Activated T-cell treated with anti-CD3 and anti-CD28 coated beads for 24 hours (primary cell): ENCODE measurements at places on chromosomes 1 and 21.

GRCh38 chr1:244046907-244047611 lies 4.0 kb upstream of the ZBTB18 start:
- no peak for DNase-seq

- no peak for DNase-seq
Observed at GRCh38 chr1:61776091-61776490, 33.8 kb downstream of the PATJ start.

DNA sequence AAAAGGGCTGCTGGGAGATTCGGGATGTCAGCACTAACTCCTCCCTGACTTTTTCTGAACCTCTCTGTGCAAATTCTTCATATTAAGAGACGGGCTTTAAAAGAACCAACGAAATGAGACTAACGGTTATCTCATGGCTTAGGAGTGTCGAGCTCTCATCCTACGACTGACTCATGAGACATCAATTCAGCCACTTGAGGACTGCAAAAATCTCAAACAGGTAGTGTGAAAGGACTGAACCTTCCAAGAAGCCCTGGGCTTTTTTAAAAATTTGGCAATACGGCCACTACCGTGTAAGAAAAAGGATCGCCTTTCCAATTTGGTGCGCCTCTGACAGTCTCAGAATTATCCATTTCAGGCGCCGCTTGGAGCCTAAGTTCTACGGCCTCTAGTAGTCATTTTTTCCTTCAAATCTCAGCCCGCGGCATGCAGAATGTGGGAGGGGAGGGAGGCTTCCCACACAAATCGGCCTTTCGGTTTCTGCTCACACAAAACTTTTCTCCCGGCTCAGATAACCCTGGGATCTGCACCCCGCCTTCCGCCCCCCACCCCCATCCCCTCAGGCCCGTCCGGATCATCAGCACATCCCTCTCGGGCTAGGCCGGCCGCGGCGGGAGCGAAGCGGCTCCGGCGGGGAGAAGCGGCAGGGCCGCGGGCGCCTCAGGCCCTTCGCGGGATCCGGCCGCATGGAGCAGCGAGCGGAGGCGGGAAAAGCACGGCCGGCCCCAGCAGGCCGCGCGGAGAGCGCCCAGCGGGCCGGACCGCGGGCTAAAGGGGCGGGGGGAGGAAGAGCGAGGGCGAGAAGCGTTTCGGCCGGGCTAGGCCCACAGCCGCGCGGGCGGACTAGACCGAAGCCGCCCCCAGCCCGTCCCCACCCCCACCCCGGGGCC lies 618 bp downstream of the HNRNPR start:
- peak; percentile 48 for DNase-seq

DNA sequence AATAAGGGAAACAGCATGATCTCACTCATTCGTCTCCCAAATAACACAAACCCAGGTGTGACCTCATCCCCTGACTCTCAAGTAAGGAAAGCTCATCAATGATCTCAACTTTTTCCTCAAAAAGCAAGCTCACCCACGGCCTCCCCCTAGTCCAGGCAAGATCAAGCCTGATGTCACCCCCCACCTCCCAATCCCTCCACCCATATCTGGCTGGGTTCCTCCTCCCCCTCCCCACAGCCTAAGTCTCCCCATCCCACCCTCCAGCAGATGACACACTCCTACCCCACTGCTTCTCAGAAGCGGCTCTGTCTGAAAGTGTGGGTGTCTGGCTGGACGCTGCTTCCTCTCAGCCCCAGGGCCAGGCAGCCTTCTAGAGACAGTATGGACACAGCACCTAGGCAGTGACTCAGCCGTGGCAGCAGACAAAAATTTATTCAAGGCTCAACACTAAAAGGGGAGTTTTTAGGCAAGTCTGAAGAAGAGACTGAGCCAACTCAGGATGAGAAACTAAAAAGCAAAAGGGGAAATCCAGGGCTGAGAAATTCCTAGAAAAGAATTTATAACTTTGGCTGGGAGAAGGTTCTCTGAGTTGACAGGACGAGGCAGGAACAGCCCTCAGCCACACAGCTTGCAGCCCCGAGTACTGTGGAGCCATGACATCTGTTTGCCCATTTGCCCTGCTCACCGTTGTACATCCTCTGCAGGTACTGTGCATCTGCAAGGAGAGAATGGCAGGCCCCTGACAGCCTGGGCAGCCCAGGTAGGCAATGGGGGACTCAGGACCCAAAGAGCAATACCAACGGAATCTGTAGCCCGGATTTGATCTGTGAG lies 81.6 kb upstream of the LRRC8D start:
- DNase-seq: peak; percentile 37

DNA sequence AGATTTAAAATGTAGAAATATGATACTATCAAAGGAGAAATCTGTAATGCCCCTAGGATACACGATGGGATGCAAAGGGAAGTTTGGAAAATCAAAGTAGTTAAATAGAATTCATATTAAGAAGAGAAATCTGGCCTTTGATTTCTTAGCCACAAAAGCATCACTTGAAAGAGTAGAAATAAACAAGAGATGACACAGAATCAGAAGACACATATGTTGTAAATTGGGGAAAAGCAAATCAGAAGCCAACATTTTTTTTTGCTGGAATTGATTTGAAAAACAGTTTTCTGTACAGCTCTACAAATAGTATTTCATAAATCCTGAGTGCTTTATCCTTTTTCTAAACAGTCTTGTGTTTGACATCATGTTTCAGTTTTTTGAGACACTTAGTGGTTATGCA lies 12.4 kb upstream of the TNFSF18 start:
- no peak for DNase-seq

- no peak for DNase-seq
Observed at GRCh38 chr1:93537396-93537795, 89.5 kb downstream of the FNBP1L start.

GRCh38 chr1:153399401-153400055 lies 8.7 kb upstream of the S100A8 start:
- DNase-seq: no peak

GRCh38 chr1:23673086-23673813 lies 18.4 kb upstream of the RPL11 start:
- DNase-seq: no peak

- DNase-seq: peak; percentile 18
Observed at GRCh38 chr1:228487336-228488124, at the start of gene RNF187. RNF187 (plus strand) TSS chr1:228487382.

DNA sequence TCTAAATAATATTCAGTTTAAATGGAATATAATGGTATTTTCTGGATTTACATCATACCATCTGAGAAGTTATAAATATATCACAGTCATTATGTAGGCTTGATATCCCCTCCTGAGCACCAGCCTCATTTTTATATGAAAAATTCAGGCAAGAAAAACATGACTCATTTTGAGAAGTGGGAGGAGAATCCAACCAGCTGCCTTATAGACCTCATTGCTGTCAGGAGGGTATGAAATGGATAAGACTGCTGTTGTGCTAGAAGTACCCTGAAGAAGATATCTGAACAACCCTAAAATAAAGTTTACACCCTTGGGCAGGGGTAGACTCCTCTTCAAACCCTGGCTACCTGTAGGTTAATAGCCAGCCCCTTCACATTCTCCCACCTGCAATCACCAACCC lies 8.8 kb downstream of the GIPC2 start:
- DNase-seq: no peak

DNA sequence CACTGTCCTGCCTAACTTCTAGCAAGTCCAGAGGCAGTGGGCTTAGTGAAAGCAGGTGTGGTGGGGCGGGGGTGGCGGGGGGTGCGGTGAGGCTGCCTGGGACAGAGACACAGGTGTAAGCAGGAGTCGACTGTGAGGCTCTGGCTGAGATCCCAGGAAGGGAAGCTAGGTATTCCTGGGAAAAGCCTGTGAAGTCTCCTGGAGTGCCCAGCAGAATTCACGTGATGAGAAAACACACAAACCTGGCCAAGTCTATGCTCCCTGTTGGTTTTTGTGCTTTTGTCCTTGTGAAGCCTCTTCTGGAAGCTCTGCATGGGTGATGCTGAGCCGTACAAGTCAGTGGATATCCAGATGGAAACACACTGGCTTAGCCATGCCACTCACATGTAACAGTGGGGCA lies 5.3 kb downstream of the GALNT2 start:
- DNase-seq: no peak
